RWPE2 (cell line): ENCODE measurements at places on chromosomes 4 and X.

GRCh38 chr4:26854701-26855100 is 5.9 kb upstream of the STIM2 start:
- DNase-seq = no peak

GRCh38 chrX:555725-556666 is 74.6 kb upstream of the SHOX start:
- DNase-seq = no peak

DNA sequence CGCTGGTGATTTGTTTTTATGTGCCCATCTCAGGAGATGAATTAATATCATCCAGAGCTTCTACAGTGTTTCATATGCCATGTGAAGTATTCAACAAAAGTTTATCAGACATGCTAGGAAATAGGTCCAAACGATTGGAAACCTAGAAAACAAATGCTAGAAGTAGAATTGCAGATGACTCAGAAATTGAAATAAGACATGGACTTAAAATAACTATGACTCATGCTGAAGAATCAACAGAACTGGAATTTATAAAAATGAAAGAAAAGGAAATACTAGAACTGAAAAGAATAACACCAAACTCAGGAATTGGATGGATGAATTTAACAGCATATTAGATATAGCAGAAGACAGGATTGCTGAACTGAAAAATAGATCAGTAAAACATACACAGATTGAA is 172.7 kb upstream of the GIMD1 start:
- DNase-seq = no peak

- no peak for DNase-seq
These were observed 76.2 kb downstream of the SEL1L3 start for GRCh38 chr4:25786497-25787065.

GRCh38 chr4:54060116-54060515 is 4.3 kb downstream of the CHIC2 start:
- no peak for DNase-seq

DNA sequence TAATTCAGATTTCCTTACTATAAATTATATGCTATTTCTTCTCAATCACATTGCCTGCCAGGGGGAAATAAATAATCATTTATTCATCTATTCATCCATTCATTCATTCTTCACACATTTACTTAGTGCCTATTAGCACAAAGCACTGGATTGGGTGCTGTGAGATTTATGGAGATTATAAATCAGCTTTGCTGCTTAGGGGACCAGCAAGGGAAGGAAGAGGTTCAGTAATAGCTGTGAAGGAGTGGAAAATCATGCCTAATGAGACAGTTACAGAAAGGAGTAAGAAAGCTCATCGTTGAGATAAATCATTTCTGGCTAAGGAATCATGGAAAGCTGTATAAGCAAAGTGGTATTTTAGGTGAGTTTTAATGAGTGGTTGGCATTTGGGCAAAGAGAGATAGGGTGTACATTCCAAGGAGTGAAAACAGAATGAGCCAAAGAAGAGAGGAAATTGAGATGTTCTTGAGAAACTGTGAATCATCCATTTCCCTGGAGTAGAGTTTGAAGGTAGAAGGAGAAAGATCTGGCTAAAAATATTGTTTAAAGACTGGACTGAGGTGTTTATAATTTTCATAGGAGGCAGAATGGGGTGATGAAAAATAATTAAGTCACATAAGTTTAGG is 9.6 kb downstream of the ARSJ start:
- DNase-seq = no peak

DNA sequence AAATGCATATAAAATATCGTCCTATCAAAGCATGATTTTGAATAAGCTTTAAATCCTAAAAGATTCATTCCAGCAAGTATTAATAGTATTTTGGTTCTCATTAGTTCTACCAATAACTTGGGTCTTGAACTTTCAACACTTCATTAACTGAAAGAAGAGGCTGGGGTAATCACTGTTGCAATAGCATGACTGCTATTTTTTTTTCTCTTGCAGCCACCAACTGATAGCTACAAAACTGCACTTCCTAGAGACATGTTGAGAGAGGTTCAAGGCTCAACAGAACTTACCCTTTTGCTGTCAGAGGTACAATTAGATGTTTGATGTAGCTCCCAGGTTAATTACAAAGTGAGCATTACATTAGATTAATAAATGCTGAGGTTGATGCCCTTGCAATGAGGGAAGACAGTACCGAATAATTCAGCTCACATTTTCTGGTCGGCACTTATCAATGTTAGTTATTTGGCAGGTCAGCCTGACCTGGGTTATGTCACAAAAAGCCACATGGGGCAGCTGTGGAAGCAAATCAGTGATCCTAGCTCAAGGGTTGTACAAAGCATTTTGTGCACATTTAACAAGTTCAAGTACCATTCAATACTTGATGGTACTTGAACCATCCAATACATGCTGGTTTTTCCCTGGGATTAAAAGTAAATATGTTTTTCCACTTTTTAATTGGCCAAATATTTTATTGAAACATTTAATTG is 29.9 kb upstream of the TET2 start:
- DNase-seq = no peak

GRCh38 chr4:110860125-110860524 is 237.2 kb upstream of the PITX2 start:
- no peak for DNase-seq

DNA sequence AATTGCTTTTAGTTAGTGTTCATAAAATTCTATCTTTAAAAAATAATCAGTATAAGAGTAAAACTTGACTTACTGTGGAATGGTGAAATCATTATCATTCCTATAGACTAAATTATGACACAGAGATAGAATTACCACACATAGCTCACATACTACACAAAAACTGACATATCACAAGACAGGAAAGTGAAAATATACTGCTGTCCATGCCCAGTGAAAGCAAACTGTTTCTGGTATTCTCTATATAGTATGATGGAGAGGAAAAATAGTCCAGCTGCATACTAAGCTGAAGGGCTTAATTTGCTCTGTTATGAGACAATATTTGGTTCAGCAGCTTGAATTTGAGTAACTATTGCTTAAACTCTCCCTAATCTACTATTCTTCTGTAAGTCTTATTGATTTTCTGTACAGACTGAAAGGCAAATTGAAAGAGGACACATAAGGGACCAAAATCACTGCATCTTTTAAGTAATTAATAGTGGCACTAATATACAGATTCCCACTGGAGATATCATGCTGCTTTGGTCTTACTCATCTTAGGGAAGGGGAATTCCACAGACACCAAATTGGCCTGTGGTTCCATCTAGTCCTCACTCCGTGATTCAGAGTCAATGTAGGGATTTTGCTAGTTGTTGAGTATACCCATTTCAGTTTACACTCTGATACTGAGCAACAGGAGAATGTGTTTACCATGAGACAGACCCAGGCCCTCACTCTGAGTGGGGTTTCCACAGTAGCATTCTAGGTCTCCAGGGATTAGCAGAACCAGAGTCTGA is 47.4 kb upstream of the AGA start:
- DNase-seq = no peak

DNA sequence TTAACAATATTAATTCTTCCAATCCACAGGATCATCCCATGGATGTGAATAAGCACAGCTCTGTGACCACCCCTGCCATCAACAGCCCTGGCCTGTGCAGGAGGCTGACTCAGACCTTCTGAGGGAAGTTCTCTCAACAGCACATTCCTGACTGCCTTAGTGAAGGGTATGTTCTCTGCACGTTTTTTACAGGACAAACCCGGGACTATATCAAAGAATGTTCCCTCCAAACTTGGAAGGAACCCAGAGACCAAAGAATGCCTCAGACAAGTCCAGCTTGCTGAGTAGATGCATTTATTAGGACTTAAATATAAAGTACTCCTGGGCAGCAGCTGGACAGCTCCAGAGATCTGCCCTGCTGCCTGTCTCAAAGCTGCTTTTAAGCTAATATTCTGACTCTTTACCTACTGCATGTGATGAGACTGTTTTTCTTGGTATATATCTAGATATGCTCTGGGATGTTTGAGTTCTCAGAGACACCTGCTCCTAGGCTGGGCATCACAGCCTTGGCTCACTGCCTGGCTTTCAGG is 1127.8 kb upstream of the PRKX start:
- no peak for DNase-seq

- DNase-seq = no peak
These were observed 598.6 kb downstream of the KLHL13 start for GRCh38 chrX:117517994-117518393.

DNA sequence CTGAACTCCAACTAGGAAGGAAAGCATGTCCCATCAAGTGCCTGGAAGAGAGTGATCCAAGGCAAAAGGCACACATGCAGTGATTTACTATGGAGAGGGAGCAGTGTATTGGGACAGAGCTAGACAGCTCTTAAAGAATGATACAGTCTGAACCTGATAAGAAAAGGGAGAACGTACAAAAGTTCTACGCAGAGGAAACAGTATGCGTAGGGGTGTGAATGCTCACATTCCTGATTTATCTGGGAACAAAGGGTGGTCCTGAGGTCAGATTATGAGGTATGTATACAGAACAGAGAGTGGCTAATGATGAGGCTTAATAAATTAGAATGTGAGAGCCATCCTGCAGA is 12.0 kb downstream of the HS3ST1 start:
- DNase-seq = no peak

DNA sequence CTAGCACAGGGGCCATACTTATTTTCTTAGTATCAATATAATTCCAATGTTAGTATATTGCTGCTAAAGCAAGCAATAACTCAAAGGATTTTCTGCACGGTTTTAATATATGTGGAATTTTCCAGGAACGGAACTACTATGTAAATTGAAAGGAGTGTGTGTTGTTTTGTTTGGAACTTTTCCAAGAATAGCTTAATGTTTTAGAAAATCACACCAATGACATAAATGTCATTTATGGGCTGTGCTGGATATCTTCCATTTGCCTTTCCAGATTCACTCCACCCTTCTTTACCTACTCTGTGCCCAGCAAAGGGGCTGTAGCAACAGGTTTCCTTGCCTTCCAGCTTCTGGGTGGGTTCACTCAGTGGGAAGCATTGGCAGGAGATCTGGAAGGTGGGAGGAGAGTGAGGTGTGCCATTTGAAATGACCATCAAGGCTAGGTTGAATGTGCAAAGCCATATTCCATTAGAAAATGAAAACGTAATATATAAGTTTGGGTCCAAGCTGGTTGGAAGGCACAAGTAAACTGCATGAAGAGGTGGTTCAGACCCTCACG is 25.2 kb upstream of the ZFX start:
- DNase-seq = no peak

GRCh38 chr4:71338846-71339593 is at the start of gene SLC4A4:
SLC4A4 (plus strand) TSS chr4:71339020.
- no peak for DNase-seq

DNA sequence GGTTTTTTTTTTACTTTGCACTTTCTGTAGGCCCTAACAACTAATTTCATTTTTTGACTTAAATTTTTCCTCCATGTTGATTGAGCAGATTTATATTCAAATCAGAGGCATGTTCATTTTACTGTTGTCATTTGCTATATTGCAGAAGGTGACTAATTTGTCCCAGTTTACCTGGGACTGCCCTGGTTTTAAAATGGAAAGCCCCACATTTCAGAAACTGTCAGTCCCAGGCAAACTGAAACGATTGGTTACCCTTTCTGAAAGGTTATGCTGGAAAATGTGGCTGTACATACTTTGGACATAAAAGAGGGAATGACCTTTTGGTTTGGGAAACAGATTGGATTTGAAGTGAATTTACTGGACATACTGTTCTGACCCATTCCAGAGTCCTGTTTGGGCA is 160.0 kb downstream of the SPCS3 start:
- no peak for DNase-seq

DNA sequence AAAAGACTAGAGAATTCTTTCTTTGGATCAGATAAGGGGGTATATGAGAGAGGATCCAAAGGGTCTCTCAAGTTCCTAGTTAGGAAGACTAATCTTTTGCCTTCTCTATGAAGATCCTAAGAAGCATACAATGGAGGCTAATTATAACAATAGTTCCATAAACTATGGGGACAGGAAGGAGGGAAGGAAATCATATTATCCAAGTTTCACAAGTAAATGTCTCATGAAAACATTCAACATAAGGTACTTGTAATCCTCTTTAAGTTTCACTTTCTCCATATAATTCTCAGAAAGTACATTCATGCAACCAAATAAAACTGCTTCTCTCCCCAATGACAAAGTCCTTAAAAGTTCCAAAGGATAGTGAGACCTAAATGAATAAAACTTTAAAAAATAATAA is 27.1 kb downstream of the STX18 start:
- no peak for DNase-seq

- no peak for DNase-seq
These were observed 38.5 kb upstream of the IQSEC2 start for GRCh38 chrX:53319614-53320542.

DNA sequence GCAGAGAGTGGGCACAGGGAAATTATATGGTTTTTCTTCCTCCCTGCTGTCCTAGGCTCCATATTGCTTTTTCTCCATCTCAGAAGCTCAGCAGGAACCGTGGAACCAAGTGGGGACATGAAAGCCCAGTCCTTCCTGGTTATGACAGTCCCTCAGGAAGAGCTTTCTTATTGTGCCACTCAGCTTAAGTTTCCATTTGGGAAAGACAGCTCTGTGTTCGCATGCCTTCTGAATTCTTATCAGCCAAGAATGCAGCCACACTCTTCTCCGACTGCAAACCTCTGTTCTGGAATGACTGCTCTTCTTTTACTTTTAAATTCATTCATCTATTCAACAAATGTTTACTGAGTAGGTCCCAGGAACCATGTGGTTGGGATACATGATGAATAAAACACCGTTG is 58.0 kb upstream of the PPARGC1A start:
- no peak for DNase-seq
